Activated T-cell treated with anti-CD3 and anti-CD28 coated beads for 48 hours (primary cell): ENCODE measurements at places on chromosomes 11 and 22.

GRCh38 chr11:47986219-47986618 is 5.9 kb downstream of the PTPRJ start:
- DNase-seq = no peak

DNA sequence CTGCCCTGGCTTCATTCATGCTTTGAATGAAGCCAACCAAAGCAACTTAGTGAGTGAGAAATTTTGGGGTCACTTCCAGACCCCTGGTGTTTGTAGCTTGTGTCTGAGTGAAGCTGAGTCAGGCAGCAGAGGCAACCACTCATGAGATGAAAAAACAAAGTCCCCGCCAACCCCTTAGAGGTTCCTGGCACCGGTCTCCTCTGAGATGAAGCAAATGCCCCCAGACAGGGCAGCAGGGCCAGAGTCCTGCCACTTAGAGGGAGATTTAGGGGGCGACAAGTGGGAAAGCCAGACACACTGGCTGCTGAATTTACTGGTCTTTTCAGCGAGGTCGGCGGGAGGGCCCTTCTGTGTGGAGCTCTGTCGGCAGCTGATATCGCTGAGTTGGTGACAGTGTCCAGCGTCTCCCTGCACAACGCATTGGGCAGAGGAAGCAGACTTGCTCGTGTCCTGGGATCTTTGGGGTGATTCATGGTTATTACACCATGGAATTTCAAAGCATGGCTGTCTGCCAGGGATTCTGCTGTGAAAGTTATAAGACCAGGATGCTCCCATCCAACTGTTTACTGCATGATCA is 482.6 kb downstream of the MIAT start:
- DNase-seq = no peak

DNA sequence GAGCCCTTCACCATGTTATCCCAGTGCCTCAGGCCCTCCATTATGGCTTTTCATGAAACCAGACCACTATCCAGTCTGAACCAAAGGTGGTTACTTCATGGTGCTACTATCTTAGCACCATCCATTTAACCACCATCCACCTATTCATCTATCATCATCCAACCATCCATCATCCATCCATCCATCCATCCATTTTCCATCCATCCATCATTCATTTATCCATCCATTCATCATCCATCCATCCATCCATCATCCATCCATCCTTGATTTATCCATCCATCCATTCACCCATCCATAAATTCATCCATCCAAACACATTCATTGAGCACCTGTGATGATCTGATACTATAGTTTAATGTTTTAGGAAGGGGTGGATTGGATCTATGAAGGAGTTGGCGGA is 93.5 kb downstream of the CCDC81 start:
- no peak for DNase-seq

GRCh38 chr11:127056338-127056971 is 55.9 kb upstream of the KIRREL3 start:
- no peak for DNase-seq

GRCh38 chr22:19105456-19105855 is 16.8 kb downstream of the DGCR2 start:
- no peak for DNase-seq

DNA sequence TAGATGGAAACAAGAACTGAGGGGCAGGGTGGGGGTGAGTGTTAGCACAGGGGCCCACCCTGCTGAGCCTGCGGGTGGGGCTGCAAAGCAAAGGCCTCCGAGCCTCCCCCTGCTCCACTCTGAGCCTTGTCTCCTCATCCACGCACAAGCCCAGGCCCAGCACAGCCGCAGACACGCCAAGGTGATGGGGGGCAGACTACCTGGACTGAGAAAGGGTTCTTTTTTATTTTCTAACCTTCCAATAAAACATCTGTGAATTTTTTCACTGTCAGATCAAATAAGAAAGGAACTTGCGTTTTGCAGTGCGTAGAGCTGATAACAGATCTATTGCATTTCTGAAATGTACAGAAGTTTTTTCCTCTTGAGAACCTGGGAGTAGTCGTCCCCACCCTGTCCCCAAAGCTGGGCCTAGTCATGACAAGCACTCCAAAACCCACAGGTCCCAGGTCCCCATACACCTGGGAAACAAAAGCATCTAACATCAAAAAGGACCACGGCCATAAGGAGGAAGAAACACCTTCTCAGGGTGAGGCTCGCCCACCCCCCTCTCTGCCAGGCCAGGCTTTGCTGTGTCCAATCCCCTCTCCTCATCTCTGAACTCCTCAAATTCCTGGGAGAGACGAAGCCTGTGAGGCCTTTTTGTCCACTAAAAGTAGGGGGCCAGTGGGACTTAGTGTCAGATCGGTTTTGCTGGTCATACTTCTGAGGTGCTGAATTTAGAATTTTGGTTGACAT is 22.7 kb upstream of the CD5 start:
- DNase-seq = no peak

GRCh38 chr22:45521178-45521577 is 18.5 kb downstream of the FBLN1 start:
- DNase-seq = no peak

- DNase-seq = no peak
These were observed 127.9 kb upstream of the SYT13 start for GRCh38 chr11:45414088-45414487.

GRCh38 chr11:63553759-63554158 is 9.4 kb downstream of the PLAAT2 start:
- no peak for DNase-seq

- DNase-seq = no peak
These were observed 38.2 kb downstream of the CTTN start for GRCh38 chr11:70436501-70436860.

- DNase-seq = no peak
These were observed 57.4 kb downstream of the CHRDL2 start for GRCh38 chr11:74673693-74674360.

- DNase-seq = no peak
These were observed 32.3 kb downstream of the TMPRSS5 start for GRCh38 chr11:113673550-113674396.

DNA sequence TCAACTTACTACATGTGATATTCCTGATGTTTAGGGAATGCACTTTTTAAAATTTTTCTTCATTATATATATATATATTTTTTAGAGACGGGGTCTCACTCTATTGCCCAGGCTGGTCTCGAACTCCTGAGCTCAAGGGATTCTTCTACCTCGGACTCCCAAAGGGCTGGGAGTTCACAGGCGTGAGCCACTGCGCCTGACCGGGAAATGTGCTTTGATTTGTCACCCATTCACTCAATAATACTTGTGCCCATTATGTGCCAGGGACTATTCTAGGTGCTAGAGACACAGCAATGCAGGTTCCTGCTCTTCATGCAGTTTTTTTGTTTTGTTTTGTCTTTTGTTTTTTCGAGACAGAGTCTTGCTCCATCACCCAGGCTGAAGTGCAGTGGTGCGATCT is 56.1 kb upstream of the INCENP start:
- no peak for DNase-seq

GRCh38 chr11:33897761-33898375 is 6.0 kb upstream of the LMO2 start:
- DNase-seq = no peak

DNA sequence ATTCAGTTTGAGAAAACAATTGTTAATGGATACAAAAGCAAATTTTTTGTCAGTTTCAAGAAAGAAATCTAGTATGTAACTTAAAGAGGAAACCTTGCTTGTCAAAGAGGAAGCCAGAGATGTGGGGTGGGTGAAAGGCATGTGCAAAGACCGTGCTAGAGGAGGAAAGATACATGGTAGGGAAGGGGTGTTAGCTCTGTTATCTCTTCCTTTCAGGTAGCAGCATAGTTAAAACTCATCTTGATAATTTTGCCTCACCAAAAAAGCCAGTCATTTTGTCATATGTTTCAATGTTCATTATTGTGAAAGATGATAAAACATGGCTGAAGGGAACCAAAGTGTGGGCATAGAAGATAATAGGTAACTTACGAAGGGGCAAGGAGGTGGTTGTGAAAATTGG is 2.6 kb upstream of the MS4A2 start:
- no peak for DNase-seq

DNA sequence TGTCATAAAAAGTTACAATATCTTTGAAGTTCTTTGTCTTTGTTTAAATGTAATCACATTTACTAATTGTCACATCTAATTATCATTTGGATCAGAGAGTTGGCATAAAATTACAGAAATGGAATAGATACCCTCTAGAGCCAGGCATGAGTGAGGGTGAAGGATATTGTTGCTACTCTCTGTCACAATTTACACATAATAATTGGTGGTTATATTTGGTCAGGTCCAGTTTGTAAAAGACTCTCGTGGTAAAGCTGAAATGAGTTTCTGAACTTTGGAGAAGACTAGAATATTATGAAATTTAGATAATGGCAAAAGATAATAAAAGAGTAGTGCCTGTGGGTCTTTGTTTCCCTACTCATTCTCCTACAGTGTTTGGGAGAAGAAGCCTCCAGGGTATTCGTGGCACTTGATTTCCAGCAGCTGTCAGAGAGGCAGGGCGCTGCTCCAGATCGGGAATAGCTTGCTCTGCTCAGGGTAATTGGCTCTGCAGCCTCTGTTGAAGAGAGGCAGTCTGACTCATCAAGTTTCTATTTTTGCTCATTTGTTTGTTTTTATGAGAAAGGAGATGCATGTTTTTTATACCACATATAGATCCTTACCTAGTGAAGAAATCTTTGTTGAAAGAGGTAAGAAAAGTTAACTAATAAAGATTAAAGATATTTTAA is 349.9 kb downstream of the CNTN5 start:
- DNase-seq = no peak

DNA sequence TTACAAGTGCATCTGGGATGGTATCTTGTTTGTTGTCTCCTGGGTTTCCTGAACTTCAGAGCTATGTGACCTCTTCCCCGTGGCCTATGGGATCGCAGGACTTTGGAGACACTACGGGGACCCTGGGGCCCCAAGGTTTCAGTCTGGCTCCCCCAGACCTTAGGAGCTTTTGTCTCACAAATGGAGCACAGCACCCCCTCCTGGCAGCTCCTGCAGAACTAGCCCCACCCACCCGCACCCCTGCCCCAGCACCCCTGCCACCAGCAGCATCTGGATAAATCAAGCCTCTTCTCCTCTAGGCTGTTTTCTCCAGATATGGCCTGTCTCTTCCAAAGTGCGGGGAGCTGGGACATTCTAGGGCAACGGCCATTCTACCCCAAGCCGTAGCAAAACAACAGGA is 10.4 kb downstream of the RCOR2 start:
- DNase-seq = peak; percentile 29

DNA sequence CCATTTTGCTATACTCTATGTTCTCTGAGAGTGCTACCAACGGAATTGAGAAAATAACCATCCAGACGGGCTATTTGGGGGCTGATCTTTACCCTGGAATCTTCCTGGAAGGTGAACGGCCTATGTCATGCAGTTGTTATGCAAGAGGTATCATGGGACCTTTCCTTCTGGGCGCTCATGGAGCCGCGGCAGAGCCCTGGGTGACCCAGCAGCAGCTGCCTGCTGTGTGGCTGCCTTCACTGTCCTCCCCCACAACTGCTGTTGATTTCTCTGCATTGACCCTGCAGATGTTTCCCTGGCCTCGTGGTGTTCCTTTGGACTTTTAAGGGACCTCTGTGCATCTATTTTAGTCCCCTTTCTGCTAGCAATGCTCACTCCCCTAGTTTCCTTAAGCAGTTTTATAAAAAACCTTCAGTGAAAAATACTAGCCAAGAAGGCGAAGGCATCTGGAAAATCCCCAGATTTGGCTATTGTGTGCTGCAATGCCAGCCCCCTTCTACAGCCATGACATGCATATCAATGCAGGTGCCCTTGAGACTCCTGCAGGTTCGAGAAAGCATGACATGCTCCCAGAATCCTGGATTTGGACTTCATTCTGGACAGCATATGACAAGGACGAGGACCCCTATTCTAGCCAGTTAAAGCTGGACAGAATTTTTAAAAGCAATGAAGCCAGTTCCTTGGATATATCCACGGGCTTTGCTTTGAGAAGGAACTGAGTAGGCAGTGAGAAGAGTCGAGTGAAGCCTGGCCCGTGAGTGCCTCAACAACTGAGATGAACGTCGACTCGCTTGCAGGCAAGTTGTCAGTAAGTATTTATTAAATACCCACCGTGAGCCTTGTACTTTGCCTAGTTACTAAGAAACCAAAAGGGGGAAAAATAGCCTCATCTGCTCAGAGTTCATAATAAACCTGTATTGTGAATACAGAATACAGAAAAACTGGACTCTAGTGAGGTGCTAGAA is at the start of gene SLC25A18:
Gene SLC25A18 (plus strand): TSS at position 593 of the 965 bp plus-strand sequence. CDS start 16,447 bp downstream, outside the sequence.
- no peak for DNase-seq

DNA sequence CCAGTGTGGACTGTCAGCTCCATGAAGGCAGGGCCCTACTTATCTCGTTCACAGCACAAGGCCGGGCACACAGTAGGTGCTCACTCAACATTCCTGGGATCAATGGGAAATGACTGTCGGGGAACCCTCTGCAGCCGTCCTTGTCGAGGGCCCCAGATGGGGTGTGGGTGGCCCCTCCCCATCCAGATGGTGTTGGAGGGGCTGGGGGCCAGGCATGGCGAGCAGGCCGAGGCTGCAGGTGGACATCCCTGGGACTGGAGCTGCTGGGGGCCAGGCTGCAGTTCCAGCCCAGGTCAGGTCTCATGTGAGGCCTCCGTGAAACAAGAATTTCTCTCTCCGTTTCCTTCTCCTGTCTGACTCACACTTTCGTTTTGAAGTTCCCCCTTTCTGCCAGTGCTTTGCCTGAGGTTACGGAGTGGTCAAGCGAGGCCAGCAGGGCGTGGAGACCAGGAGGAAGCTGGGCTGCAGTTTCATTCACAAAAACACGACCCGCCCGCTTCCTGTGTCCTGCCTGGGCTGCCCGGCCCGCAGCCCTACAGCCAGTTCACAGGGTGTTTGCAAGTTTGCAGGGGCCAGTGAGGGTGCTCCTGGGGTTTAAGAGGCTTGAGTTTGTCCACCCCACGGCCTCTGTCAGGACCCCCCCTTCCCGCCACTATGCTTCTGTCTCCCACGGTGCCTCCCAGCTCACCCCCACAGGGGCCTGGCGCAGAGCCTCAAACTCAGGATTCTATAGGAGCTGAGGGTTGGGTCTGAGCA is 4.5 kb downstream of the MYEOV start:
- DNase-seq = no peak

GRCh38 chr11:70552167-70553150 is 154.1 kb downstream of the CTTN start:
- DNase-seq = no peak
